ENCODE measurements at places on chromosomes 2 and 18. TPM values are rescaled to one million over a fixed set of nuclear protein-coding genes. Genes with fewer than 3 reads are reported as not detected.
A peak's percentile ranks its signal among the peaks of the same experiment; 100 is the strongest.

- DNase-seq, result peak; percentile 71
- H3K4me1 ChIP-seq, result peaks cover 26% of the 10 kb centered on the region
- no peaks in the 10 kb centered on the region for H3K27me3 ChIP-seq
- H3K4me3 ChIP-seq, result peak overlapping the region; percentile 99
These were observed 1.5 kb downstream of the TEX261 start for GRCh38 chr2:70992945-70993853.

- H3K4me1 ChIP-seq, result no peaks in the 10 kb centered on the region
- no peak overlapping the region for H3K4me3 ChIP-seq
- H3K27ac ChIP-seq, result no peak overlapping the region
- DNase-seq, result no peak
- no peaks in the 10 kb centered on the region for H3K27me3 ChIP-seq
These were observed 177.8 kb downstream of the SOX11 start for GRCh38 chr2:5869936-5870335.

SH2D6 gene
- total RNA-seq, result not detected

GRCh38 chr2:111239107-111239506 is 118.4 kb downstream of the BCL2L11 start:
- H3K36me3 ChIP-seq, result no peaks in the 10 kb centered on the region
- H3K4me1 ChIP-seq, result no peaks in the 10 kb centered on the region
- no peak overlapping the region for H3K27ac ChIP-seq
- H3K27me3 ChIP-seq, result no peaks in the 10 kb centered on the region
- DNase-seq, result no peak

DNA sequence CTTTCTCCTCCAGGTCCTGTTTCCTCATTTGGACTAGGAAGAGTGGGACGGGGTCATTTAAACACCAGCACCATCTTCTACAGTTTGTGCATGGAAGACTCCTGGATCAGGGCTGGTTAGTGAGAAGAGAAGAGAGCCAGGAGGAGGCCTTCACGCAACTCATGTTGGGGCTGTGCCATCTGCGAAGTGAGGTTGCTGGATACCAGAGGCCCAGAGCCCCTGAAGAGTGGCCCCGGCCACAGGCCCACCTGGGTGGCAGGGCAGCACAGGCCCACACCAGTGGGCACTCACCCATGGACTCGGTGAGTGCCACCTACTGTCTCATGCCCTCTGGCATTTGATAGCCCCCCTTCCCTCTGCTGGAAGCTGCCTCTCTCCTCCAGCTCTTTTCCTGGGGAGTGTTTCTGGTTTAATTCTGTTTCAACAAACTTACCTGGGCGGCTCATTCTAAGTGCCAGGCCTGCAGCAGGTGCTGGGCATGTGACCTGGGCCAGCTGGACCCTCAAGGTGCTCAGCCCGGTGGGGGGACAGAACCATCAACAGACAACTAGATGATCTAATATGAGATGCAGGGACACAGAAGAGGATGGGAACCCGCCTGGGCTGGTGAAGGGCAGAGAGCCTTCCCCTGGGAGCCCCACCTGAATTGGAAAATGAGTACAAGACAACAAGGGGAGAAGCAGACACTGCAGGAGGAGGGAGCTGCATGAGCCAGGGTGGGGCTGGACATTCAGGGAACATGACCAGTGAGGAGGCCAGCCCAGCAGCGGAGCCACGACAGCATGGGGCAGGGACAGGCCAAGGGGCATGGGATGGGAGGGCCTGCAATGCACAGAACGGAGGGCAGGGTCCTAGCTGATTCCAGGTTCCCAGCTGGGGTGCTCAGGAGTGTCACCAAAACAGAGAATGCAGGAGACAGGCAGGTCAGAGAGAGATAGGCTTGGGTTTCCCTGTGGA is 70.6 kb downstream of the MARCO start:
- H3K4me1 ChIP-seq, result no peaks in the 10 kb centered on the region
- no peak overlapping the region for H3K4me3 ChIP-seq
- DNase-seq, result peak; percentile 69
- H3K27me3 ChIP-seq, result no peaks in the 10 kb centered on the region

DNA sequence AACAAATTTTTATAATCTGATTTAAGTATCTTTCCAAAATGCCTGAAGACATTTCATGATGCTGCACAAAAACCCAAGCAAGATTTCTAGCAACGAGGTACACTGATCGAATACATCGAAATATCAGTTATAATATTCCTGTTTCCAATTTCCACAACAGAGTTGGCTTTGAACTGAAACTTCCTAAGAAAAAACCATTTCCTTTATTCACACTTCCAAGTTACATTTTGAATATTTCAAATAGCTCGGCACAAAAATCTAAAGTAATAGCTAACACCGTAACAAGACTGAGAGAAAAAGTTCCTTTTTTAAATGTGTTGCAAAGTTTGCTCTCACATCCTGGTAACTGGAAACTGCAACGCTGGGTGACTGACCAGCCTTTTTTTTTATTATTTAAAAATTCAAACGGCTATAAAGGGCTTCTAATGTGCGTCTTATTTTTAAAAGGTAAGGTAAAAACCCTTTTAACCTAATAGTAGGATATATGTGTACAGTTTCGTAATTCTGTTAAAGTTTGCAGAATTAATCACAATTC is 1.7 kb downstream of the HNRNPLL start:
- H3K36me3 ChIP-seq, result no peaks in the 10 kb centered on the region
- H3K4me1 ChIP-seq, result peaks cover 52% of the 10 kb centered on the region
- no peak for DNase-seq

GRCh38 chr2:31112544-31112943 is 25.7 kb downstream of the GALNT14 start:
- no peak for DNase-seq
- H3K4me1 ChIP-seq, result no peaks in the 10 kb centered on the region
- H3K27me3 ChIP-seq, result no peaks in the 10 kb centered on the region
- no peak overlapping the region for H3K27ac ChIP-seq
- no peaks in the 10 kb centered on the region for H3K36me3 ChIP-seq

ATP6V1C2 gene
- total RNA-seq, result 134 TPM

DNA sequence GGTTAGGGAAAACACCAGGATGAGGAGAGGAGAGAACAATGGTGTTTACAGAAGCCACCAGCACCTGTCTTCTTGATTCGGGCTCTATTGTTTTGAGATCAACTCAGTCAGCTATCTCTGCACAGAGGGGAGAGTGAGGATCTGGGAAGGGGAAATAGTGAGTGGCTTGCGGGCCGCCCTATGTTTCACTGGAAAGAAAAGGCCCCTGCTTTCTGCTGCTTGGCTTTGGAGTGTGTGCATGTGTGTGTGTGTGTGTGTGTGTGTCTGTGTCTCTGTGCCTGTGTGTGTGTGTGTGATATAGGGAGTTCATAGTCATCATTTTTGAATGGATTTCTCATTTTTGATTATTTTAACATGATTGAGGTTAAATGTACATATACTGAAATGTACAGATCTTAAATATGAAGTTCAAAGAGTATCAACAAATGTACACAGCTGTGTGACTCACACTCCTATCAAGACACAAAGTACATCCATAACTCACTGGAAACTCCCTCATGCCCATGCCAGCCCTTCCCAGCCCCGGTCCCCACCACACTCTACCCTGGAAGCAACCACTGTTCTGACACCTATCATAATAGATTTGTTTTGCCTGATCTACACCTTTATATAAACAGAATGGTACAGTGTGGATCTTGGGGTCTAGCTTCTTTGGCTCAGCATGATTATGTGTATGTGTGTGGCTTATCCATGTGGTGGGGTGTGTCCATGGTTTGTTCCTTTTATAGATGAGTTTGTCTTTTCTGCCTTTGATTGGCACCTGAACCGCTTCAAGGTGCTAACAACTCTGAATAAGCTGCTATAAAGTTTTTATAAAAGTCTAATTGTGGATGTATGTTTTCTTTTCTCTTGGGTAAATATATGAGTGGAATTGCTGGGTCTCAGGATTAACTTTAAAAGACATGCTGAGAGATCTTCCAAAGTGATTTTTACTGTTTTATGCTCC is 258.3 kb downstream of the SETBP1 start:
- no peak overlapping the region for H3K4me3 ChIP-seq
- no peak for DNase-seq
- no peak overlapping the region for H3K27ac ChIP-seq
- peaks cover 23% of the 10 kb centered on the region for H3K4me1 ChIP-seq
- no peaks in the 10 kb centered on the region for H3K36me3 ChIP-seq

HOXD8 gene
- total RNA-seq, result 10.3 TPM

IL36A gene
- 2.7 TPM for total RNA-seq

GRCh38 chr18:77608807-77609206 is 359.2 kb downstream of the GALR1 start:
- no peaks in the 10 kb centered on the region for H3K4me1 ChIP-seq
- no peak overlapping the region for H3K27ac ChIP-seq
- H3K4me3 ChIP-seq, result no peak overlapping the region

GRCh38 chr2:121345101-121345500 is 60.1 kb upstream of the TFCP2L1 start:
- DNase-seq, result no peak
- no peaks in the 10 kb centered on the region for H3K4me1 ChIP-seq
- H3K36me3 ChIP-seq, result peaks cover 73% of the 10 kb centered on the region
- H3K4me3 ChIP-seq, result no peak overlapping the region
- no peak overlapping the region for H3K27ac ChIP-seq

- no peaks in the 10 kb centered on the region for H3K27me3 ChIP-seq
- H3K36me3 ChIP-seq, result peaks cover 18% of the 10 kb centered on the region
- H3K27ac ChIP-seq, result peak overlapping the region; percentile 64
- H3K4me1 ChIP-seq, result peaks cover 68% of the 10 kb centered on the region
- H3K4me3 ChIP-seq, result no peak overlapping the region
- DNase-seq, result peak; percentile 29
These were observed 62.2 kb downstream of the COL6A3 start for GRCh38 chr2:237351796-237352195.

GRCh38 chr2:61554604-61555003 is 16.4 kb upstream of the XPO1 start:
- no peaks in the 10 kb centered on the region for H3K27me3 ChIP-seq
- no peak overlapping the region for H3K4me3 ChIP-seq
- DNase-seq, result peak; percentile 64
- H3K36me3 ChIP-seq, result no peaks in the 10 kb centered on the region
- H3K4me1 ChIP-seq, result no peaks in the 10 kb centered on the region

COA5 gene
- total RNA-seq, result 24.1 TPM

NOL4 gene
- not detected for total RNA-seq

DNA sequence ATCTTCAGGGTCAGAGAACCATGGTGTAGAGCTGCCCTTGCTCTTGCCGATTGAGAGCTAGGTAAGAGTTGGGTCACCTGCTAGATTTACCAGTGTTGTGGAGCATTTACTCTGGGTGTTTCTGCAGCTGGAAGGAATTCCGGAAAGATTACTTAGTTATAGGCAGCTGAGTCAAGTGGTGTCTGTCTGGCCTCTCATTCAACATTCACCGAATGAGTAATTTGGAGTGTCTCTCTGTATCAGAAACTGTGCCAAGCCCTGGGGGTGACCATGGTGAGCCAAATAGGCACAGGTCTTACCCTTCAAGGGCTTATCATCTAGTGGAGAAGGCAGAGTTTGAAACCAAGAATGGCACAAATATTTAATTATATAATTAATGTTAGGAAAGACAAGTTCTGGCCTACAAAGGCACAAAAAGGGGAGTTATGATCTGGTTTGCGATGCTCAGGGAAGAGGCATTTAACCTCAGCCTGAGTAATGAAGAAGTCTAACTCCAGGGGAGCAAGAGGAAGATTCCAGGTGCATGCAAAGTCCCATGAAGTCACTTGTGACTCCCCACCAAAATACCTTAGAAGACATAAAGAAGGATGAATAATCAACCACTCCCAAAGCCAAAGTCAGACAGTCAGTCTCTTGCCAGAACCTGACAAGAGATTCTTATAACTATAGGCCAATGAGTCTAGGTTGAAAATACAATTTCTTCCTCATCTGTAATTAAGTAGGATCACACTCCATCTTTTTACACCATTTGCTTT is 12.5 kb downstream of the SETBP1 start:
- H3K36me3 ChIP-seq, result no peaks in the 10 kb centered on the region
- DNase-seq, result peak; percentile 42
- H3K4me1 ChIP-seq, result peaks cover 66% of the 10 kb centered on the region
- H3K4me3 ChIP-seq, result no peak overlapping the region
- H3K27me3 ChIP-seq, result no peaks in the 10 kb centered on the region

GRCh38 chr2:112904883-112905282 is 6.1 kb upstream of the IL37 start:
- no peaks in the 10 kb centered on the region for H3K4me1 ChIP-seq
- H3K36me3 ChIP-seq, result no peaks in the 10 kb centered on the region
- H3K4me3 ChIP-seq, result no peak overlapping the region
- no peaks in the 10 kb centered on the region for H3K27me3 ChIP-seq
- no peak for DNase-seq
- no peak overlapping the region for H3K27ac ChIP-seq

DNA sequence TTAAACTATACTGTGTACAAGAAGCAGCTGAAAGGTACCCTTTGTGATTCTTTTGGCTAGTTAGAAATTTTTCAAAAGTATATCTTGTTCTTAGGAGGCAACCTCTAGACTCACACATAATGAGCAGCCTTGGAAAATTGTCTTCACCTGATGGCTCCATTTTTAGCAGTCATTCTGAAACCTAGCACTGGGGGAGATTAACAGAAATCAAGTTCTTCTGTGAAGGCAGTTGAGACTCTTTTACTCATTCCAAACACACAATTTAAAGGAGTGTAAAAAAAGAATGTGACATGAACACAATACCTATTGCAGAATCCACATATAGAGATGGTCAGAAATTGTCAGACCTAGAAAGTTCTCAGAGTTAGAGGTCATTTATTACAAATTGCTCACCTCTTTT is 197.7 kb downstream of the UBE2E3 start:
- H3K27ac ChIP-seq, result no peak overlapping the region
- H3K36me3 ChIP-seq, result no peaks in the 10 kb centered on the region
- no peaks in the 10 kb centered on the region for H3K27me3 ChIP-seq
- DNase-seq, result no peak

DNA sequence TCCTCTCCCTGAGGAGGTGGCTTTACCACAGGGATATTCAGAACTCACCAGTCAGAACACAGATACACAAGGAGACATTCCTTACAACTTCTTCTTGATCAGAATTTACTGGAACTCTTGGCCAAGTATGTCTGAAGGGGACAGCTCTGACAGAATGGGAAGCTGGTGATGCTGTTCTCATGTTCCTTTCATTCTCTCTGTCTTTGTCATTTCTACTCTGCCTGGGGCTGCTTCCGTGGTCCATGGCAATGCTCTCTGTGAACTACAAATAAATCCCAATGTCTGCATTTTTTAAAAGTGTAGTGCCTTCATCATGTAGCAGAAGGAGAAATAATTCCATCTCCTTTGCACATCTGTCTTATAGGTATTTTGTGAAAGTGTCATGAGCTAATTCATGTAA is 730.3 kb downstream of the CNTNAP5 start:
- no peaks in the 10 kb centered on the region for H3K4me1 ChIP-seq
- H3K27ac ChIP-seq, result no peak overlapping the region
- H3K36me3 ChIP-seq, result no peaks in the 10 kb centered on the region
- DNase-seq, result no peak
- no peaks in the 10 kb centered on the region for H3K27me3 ChIP-seq

MAP4K3 gene
- 38.5 TPM for total RNA-seq

GRCh38 chr2:96734880-96735583 is 4.8 kb downstream of the LMAN2L start:
- peaks cover 44% of the 10 kb centered on the region for H3K36me3 ChIP-seq
- H3K27ac ChIP-seq, result no peak overlapping the region
- DNase-seq, result no peak
- H3K4me1 ChIP-seq, result peaks cover 19% of the 10 kb centered on the region

GRCh38 chr2:186629250-186629996 is 39.6 kb downstream of the ITGAV start:
- H3K4me1 ChIP-seq, result no peaks in the 10 kb centered on the region
- no peaks in the 10 kb centered on the region for H3K27me3 ChIP-seq
- no peaks in the 10 kb centered on the region for H3K36me3 ChIP-seq
- DNase-seq, result no peak
- H3K4me3 ChIP-seq, result no peak overlapping the region
- H3K27ac ChIP-seq, result no peak overlapping the region

SERPINB11 gene
- total RNA-seq, result 8.6 TPM

GRCh38 chr2:207869784-207870778 is 100.4 kb upstream of the FZD5 start:
- H3K4me3 ChIP-seq, result no peak overlapping the region
- DNase-seq, result no peak
- no peak overlapping the region for H3K27ac ChIP-seq
- no peaks in the 10 kb centered on the region for H3K27me3 ChIP-seq

PJVK gene
- total RNA-seq, result 4.9 TPM

All from vagina (tissue), 2 donors.